Left ventricle myocardium superior (tissue), 1 donor: ENCODE measurements at places on chromosomes 6 and 20. TPM values are rescaled to one million over a fixed set of nuclear protein-coding genes. Genes with fewer than 3 reads are reported as not detected.

DNA sequence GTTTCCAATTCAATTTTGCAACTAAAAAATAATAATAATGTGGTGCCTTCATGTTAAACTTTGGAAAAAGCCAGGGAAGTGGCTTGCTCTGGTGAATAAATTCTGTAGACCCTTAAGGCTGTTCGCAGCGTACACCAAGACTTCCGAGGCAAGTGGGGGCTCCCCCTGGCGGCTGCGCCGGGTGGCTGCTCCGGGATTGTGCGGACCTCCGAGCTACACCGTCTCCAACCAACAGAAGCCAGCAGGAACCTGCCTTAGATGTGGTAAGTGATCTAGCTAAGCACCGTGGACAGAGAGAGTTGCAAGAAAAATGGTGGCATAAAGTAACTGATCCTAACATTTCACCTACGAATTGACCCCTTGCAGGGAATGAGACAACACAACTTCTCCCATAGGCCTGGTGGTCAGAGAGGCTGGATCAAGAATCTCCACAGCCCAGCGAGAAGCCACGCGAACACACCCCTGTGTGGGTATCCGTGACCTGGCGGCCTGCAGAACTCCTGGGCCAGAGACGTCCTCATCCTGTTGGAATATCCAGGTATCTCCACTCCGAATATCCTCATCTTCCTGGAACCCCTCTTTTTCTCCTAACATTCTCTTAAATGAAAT, 69.6 kb downstream of the TBXT start:
- DNase-seq, result peak; percentile 86

ULBP1 gene
- total RNA-seq, result 0.17 TPM

TRIM10 gene
- not detected for total RNA-seq

GRCh38 chr20:22324505-22324904, 259.9 kb downstream of the FOXA2 start:
- no peak for DNase-seq

MEI4 gene
- 0.32 TPM for total RNA-seq

GRCh38 chr6:165390475-165390874, 81.1 kb upstream of the C6orf118 start:
- DNase-seq, result no peak

DNA sequence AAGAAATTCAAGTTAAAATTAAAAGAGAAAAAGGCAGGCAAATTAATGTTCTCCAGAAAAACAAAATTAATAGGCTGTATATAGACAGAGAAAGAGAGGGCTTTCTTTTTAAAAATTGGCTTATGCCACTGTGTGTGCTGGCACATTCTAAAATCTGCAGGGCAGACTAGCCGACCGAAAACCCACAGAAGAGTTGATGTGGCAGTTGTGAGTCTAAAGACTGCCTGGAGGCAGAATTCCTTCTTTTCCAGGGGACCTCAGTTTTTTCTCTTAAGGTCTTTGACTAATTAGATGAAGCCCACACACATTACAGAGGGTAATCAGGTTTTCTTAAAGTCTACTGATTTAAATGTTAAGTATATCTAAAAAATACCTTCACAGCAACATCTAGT, 85.7 kb downstream of the GJA1 start:
- DNase-seq, result no peak

- no peak for DNase-seq
Measured at GRCh38 chr6:128252341-128253176, 267.8 kb downstream of the PTPRK start.

DNA sequence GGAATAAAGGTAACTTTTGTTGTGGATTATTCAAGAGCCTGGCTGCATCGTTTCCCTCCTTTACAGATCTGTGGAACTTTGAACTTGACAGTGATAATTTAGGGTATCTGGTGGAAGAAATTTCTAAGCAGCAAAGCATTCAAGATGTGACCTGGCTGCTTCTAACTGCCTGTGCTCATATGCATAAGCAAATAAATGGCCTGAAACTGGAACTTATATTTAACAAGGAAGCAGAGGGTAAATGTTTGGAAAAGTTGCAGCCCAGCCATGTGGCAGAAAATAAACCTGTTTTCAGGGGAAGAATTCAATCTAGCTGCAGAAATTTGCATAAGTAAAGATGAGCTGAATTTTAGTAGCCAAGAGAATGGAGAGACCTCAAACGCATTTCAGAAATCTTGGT, 173.5 kb downstream of the C6orf118 start:
- DNase-seq, result no peak

DNA sequence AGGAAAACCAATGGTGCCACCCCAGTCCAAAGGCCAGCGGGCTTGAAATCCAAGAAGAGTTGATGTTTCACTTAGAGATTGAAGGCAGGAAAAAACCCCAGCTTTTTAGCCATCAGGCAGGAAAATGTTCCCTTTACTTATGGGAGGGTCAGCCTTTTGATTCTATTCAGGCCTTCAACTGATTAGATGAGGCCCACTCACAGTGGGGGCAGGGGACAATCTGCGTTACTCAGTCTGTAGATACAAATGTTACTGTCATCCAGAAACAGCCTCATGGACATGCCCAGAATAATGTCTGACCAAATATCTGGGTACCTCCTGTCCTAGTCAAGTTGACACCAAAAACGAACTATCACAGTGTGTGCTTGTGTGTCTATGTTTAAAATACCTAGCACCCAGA, 121.2 kb upstream of the KCNQ5 start:
- no peak for DNase-seq

GRCh38 chr20:16003310-16003709, 569.9 kb downstream of the KIF16B start:
- no peak for DNase-seq

- DNase-seq, result peak; percentile 63
Measured at GRCh38 chr20:38685853-38686473, 38.3 kb upstream of the SLC32A1 start.

- no peak for DNase-seq
Measured at GRCh38 chr6:37640786-37641395, 56.8 kb downstream of the MDGA1 start.

MSH5 gene
- total RNA-seq, result 1.3 TPM
